ENCODE measurements at places on chromosomes 3 and 15.

DNA sequence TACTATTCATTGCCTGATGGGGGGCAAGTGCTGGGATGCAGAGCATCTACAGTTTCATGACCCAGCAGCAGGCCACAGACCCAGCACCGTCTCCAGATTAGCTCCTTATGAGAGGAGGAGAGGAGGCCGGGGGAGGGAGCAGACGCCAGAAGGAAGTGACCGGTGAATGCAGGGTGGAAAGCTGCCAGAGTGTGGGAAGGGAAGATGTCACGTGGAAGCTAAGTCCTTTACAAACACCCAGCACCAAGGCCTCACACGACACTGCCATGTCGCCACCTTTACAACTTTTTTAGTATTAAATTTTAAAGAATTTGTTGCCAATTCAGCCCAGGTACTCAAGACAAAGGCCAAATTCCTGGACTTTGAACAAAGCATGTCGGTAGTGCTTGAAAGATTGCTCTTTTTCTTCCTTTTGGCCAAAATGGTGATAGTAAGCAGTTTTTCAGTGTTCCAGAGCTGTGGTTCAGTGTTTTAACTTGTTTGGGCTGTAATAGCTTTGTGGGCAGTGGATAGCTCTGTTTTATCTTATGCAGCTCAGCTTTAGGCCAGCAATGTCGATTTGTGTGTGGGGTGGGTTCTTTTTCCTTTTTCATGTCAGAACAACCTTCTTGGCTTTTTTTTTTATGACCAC is 58.2 kb downstream of the ZBTB38 start:
- no peak for DNase-seq

DNA sequence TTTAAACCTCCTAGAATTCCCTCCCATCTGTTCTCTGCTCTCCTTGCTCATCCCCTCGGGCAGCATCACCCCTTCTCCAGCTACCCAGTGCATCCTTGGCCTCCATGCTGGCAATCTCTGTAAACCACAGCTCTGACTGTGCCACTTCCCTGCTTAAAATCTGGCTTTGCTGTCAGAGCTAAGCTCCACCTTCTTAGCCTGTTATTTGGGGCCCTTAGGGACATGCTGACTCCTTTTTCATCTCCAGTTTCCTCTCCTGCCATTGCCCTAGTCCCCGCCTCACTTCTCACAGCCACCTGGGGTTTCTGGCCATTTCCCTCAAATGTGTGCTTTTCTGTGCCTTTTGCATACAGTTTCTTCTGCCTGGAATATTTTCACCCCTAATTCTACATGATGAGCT is 5.7 kb downstream of the SLC6A20 start:
- DNase-seq, result no peak

DNA sequence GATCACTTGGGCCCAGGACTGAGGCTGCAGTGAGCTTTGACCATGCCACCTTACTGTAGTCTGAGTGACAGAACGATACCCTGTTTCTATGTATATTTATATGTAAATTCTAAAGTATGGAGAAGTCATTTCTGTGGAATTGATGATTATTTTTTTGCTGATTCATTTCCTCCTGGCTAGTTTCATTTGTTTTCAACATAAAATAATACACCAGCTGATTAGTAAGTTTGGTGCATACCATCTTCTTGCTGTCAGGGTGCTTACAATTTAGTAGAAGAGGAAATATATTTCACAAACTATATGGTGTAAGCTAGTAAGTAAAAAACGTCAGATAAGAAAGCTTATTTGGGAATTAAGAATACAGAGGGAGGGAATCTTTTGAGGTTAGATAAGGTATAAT is 36.0 kb downstream of the SLC25A26 start:
- no peak for DNase-seq

DNA sequence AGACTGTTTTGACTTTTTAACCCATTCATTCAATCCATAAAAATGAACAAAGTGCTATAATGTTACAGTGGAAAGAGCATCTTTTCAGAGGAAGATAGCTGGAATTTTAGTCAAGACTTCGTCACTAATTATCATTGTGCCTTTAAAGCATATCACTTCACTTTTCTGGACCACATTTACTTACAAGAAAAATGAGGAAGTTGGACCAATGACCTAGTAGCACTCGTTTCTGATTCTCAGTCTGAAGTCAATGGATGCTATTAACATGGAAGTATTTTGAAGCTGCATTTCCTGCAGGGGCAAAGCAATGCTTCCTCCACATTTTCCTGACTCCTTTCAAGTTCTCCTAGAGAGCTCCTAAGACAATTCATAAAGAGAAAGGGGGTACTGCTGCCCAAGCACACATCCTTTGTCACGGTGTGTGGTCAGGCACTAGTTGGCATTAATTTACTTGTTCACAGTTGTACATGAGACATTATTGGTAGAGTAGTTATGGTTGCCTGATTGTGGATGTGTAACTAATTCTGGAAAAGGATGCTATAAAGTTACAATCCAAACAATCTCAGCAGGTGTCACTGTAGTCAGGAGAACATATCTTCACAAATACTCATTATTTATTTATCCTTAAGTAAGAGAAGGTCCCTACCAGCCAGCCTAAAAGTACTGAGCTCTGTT is 1049.1 kb downstream of the FHIT start:
- DNase-seq, result no peak

DNA sequence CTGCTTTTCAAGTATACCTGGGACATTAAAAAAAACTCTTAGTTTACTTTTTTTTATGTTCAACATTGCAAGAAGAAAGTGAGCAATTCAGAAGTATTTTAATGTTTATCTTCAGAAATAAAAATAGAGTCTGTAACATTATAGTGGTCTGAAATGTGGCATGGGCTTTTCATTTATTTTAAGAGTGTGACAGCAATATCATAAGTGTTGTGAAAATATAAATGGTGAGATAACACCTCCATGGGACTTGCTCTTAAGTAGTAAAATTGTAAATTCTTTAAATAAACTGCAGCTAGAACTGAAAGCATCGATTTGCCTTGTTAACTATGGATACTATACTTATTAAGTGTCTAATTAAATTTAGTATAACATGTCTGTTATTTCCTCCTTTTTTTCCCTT is 48.8 kb upstream of the ZCWPW2 start:
- DNase-seq, result no peak

- DNase-seq, result no peak
Measured at GRCh38 chr15:69853544-69853951, 244.2 kb downstream of the TLE3 start.

DNA sequence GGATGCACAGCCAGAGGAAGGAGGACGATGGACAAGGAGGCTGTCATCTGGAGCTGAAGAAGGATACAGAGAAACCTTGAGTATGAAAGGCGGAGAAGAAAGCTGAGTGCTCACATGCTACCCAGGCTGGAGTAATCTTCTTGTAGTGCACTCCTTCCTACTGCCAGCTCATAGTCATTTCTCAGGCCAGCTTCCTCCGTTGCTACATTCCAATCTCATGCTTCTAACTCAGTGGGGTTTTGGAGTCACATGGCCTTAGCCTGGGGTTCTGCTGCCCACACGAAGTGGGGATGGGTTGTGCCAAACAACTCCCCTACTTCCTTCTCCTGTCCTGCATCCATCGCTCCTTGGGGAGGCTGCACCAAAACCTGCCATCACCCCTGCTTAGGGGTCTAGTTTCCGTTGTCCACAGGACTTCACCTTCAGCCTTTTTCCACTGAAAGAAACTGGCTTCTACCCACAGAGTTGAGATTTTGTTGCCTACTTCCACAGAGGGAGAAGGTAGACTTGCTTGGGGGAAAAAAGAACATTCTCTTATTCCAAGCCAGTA is 239.9 kb downstream of the EPHB1 start:
- DNase-seq, result no peak

DNA sequence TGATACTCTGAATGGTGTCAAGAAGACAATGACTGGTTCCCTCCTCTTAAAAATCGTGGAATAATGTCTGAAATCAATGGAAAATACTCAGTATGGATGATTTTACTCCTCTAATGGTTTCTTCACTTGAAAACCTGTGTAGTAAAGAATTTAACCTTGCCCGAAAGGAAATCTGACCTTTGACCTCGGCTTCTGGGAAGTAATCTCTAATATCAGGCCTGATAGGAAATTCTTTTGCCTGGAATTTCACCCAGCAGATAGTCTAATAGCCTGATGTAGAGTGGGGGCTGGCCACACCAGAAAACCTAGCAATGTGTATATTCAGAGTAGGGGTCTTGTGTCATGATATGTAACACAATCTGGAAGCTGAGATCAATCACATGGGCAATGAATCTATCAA is 91.5 kb upstream of the GOLIM4 start:
- no peak for DNase-seq

DNA sequence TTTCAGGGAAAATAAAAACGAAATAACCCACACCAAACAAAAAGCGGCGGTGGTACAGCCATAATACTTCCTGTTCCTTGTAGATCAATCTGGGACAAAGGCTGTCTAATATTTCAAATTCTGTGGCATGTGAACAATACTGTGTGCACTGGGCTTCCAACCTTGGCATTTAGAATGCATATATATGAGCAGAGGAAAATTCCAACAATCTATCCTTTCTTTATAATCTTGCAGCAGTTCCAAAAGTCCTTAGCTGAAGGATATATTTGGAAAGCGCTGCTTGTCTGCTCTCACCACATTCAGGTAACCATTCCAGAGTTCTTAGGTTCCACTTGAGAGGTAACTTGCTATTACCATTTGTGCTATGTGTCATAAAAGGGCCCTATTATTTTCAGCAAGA is 231.8 kb downstream of the RBMS3 start:
- DNase-seq, result no peak

GRCh38 chr3:105414841-105415240 is 48.1 kb downstream of the ALCAM start:
- no peak for DNase-seq

DNA sequence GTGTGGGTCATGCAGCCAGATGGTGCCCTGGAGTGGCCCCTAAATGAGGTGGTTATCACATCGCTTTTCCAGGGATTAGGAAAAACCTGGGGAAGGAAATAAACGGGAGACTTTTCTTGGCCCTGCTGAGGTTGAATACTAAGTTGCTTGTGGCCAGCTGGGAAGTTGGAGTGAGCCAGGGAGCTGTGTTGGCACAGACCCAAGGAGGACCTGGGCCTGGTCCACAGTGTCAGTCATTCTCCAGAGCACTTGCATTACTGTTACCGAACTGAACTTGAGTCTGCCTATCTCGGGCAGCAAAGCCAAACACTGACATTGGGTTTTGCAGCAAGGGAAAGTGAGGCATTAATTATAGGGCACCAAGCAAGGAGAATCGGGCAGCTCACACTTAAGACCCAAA is 339.0 kb downstream of the GABRB3 start:
- DNase-seq, result no peak
